Thyroid gland (tissue), 4 donors: ENCODE measurements at places on chromosomes 2 and 18.

DNA sequence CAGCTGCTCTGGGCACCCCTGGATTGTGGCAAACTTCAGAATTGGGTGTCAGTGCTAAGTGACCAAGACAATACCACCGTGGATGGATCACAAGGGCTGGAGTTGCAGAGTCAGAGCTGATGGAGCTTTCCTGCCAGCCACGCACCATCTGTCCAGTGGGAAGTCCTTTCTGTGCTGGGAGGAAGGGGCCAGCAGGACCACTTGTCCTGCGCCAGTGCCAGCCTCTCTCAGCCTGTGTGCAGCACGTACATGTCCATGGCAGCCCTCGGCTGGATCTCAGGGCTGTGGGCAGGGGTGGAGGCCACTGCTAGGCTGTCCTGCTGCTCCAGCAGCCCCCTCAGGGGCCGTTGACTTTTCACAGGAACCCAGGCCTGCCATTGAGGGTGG, 33.3 kb downstream of the RAB31 start:
- no peak for DNase-seq

- peak; percentile 36 for DNase-seq
Observed at GRCh38 chr2:96636551-96637171, 1.5 kb downstream of the KANSL3 start.

- DNase-seq = no peak
Observed at GRCh38 chr2:112085375-112085730, 30.3 kb downstream of the TMEM87B start.

- DNase-seq = peak; percentile 50
Observed at GRCh38 chr2:25042321-25043240, 705 bp downstream of the EFR3B start.

DNA sequence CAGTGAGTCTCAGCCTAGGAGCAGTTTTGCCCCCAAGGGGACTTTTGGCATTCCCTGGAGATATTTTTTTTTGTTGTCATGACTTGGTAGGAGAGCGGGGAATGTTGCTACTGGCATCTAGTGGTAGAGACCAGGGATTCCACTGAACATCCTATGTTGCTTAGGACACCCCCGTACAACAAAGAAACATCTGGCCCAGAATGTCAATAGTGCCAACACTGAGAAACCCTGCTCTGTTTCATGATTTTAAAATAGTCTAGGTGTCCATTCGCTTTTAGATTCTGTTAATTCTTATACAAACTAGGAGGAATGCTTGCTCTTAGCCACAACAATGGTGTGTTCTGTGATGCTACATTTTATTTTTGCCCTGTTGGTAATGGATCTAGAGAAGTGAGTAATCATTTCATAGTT, 225.8 kb upstream of the SIX3 start:
- no peak for DNase-seq

DNA sequence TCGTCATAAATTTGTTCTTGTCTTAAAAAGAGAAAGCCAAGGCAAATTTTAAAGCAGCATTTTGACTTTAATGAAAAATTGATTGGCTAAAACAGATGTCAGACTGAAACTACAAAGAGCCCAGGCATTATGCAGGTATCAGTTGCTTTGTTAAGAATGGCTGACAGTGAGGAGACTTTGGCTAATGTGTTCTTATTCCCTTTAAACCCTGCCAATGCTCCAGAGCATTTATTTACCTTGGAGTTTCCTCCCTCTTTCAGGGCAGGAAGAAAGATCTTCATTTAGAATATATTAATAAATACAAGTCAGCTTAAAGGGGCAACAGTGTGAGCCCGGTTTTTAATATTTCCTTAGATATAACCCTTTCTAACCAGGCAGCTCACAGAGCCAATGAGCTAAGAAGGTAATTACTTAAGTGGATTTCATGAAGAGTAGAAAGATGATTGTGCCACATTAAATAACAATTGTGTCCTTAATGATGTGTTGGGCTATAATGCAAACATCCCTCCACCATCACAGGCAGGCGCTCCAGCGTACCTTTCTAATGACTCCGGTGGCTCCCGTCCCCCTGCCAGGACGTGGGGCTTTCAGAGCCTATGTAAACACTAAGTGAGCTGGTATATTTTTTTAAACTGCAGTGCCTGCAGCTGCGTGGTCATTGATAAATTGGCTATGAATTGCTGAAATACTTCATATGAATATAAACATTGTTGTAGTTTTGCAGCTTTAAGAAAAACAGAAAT, 349.4 kb upstream of the POU3F3 start:
- no peak for DNase-seq

DNA sequence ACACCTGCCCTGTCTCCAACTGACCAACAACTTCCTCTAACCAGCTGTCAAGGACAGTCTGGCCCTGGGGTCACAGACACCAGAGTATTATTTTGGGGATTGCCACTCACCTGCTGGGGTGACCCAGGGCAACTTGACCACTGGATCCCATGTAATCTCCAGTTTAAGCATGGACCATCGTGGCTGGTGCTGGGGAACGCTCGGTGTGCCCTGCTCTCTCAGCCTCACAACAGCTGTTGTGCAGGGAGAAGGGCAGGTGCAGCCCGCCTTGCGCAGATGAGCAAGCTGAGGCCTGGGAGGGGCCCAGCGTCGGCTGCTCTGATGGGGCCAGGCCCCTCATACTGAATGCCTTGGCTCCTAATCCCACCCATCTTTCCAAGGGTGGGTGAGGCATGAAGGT, 21.0 kb upstream of the INHBB start:
- no peak for DNase-seq

GRCh38 chr2:145119225-145119624, 599.3 kb upstream of the ZEB2 start:
- DNase-seq = no peak

- DNase-seq = no peak
Observed at GRCh38 chr2:167187978-167188967, 300.0 kb downstream of the XIRP2 start.

- no peak for DNase-seq
Observed at GRCh38 chr2:185967335-185967734, 228.7 kb downstream of the FSIP2 start.

DNA sequence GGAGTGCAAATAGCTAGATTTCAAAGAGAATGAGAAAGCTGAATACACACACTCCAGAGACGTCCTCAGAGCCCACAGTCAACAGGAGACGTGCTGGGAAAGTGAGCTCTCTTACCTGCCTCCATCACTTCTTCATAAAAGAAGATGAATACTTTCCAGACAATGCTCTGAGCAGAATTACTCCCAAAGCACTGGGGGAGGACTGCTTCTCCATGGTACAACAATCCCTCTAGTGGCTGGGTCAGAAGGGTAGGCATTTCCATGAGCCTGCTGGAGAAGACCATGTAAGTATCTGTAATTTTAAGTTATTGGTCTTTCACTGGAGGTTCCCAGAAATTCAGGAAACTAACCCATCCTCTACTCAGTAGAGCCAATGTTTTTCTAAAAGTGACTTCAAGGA, 190.3 kb downstream of the RBM43 start:
- peak; percentile 6 for DNase-seq

DNA sequence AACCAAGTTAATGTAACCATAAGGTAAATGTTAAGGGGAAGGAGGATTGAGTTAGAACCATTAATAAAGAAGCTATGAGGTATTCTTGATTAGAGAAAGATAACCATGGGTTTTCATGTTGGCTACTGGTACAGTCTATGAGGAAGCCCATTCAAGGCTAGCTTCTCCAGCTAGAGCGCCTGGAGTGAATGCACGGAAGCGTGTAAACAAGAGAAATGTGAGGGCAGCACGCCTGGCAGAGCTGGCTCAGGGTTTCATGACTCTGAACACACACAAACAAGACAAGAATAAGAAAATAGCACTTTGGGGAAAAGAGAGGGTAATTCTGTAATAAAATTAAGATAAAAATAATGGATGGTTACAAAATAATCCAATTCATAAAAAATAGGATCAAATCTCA, 255.3 kb downstream of the PDE11A start:
- peak; percentile 57 for DNase-seq

DNA sequence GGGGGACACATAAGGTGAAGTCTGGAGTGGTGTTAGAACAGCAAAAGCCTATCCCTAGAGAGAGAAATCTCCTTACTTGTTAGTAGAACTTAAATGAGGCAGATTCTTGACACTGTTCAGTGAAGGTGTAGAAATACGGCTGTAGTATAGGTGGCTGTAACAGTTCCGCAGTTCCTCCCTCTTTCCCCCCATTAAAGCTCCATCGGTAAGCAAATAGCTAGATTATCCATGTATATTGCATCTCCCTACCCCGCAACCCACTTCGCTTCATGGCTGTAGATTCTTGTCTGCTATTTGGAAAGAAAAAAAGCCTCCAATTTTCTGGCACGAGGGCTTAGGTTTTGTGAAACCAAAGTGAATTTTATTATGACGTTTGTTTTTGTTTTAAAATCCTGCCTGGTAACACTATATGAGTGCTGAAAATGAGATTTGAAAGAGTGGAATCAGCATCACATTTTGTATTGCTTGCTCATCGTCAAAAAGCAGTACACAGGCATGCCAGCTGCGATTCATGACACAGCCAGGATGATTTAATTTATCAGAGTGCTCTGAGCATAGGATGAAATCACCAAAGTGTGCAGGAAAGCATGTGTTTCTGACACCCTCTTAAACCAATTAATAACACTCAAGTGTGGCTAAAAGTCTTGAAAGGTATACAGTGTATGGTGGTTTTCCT, 1.4 kb downstream of the FAM171B start:
- no peak for DNase-seq

GRCh38 chr2:64837925-64838641, 151.1 kb upstream of the SLC1A4 start:
- no peak for DNase-seq

GRCh38 chr2:121547646-121548045, 17.0 kb downstream of the RNU4ATAC start:
- DNase-seq = no peak

DNA sequence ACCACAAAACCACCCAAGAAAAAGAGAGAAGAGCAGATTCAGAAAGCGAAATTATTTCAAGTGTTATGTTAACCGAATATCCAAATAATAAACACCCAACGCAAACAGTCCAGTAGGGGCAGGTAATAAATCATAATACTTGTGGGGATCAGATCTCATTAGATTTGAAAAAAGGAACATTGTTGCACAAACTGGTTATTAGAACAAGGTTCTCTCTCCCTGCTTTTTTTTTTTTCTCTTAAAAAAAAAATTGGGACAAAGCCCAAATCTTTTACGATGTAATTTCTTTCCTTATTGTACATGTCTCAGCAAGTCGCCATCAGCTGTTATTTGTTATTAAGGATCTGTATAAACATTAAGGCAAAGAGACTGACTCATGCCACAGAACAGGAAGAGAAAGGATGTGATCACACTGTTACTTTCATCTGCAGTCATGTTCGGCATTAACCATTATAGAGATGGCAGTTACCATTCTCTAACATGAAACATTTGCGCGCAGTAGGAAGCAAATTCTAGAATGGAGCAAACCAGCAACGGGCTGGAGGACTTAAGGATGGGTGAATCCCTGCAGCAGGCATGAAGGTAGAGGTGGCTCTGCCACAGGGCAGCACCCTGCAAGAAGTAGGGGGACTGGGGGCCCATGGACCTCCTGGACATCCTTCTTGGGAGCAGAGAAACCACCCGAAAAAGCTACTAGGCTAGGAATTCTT, 42.0 kb downstream of the EPHA4 start:
- DNase-seq = no peak

GRCh38 chr2:231573698-231574421, 18.8 kb upstream of the TEX44 start:
- DNase-seq = no peak
